ENCODE measurements at places on chromosomes 1 and 21.
A peak's percentile ranks its signal among the peaks of the same experiment; 100 is the strongest.

GRCh38 chr1:199396456-199396855 lies 631.1 kb upstream of the NR5A2 start:
- no peak for DNase-seq

DNA sequence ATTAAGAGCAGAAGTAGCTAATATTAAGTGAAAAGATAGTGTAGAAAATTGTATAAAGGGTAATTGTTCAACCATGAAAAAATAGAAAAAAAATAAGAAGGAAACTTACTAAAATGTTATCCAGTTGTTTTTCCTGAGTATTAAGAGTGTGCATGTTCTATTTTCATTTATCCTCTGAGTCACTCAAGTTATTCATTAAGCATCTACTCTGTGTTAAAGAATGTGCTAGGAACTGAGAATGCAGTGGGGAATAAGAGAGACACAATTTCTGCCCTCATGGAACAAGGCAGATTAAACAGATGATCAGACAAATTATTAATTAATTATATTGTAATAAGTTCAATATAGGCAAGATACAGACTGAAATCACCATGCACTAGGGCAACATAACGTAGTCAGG lies 10.8 kb upstream of the PIGK start:
- DNase-seq, result no peak

DNA sequence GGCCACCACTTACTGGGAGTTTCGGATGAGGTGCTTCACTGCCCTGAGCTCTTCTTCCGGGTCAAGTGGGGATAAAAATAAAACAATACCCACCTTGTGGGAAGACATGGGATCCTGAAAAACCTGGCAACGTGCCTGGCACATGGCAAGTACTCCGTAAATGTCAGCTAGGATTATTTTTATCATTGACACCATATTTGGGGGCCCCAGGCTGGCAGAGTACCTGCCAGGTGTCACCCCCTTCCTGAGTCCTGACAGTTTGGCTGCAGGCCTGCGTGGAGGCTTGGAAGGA lies 9.2 kb upstream of the EPHA2 start:
- no peak for DNase-seq

- DNase-seq, result no peak
These were observed 20.0 kb upstream of the LAMC1 start for GRCh38 chr1:183003203-183003602.

DNA sequence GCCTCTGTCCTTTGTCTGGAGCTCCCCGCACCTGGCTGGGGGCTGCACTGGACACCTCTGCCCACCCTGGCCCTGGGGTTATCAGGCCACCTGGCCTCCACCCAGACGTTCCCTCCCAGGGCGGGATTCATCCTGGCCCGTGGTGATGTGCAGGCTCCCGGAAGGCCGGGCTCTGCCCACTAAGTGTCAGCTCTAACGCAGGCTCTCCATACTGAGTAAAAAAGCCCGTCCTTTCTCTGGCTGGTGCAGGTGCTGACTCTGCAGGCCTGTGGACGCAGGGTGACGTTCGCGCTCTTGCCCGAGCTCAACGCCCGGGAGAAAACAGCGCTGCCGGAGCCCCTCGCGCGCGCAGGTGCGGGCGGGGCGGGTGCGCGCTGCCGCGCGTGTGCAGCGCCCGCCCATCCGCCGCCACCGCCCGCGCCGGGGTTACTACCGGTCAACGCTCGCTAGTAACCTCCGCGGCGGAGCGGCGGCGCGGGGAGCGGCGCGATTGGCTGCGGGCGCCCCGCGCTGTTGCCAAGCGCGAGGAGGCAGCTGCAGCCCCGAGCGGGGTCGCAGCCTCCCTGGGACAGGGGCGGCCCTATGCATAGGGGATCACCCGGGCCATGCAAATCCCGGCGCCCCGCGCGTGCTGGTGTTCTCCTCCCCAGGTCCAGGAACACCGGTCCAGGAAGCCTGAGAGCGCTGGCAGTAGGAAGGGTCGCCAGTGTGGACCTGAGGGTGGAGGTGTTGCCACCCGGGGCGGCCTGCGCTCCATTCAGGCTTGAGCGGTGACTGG lies 15.7 kb downstream of the ABCG1 start:
- DNase-seq, result peak; percentile 80

Data from activated naive CD4-positive, alpha-beta T cell treated with anti-CD3 and anti-CD28 coated beads, Interleukin-2, amount 50 U/mL, for 16 hours (primary cell).